ENCODE measurements at places on chromosomes 3 and 15. TPM values are rescaled to one million over a fixed set of nuclear protein-coding genes. Genes with fewer than 3 reads are reported as not detected.

The TIGIT gene
- not detected for total RNA-seq

The WDR72 gene
- total RNA-seq: 1.1 TPM

The RNF168 gene
- total RNA-seq: 24.4 TPM

The UBA3 gene
- 68.6 TPM for total RNA-seq

The PLSCR4 gene
- not detected for total RNA-seq

The NR1D2 gene
- 10.1 TPM for total RNA-seq

The CCDC80 gene
- 0.86 TPM for total RNA-seq

The LIPH gene
- total RNA-seq: not detected
